ENCODE measurements at places on chromosomes 7 and 10. TPM values are rescaled to one million over a fixed set of nuclear protein-coding genes. Genes with fewer than 3 reads are reported as not detected.

MUC3A gene
- 0.67 TPM for polyA plus RNA-seq

NXPH1 gene
- polyA plus RNA-seq = not detected

TACR2 gene
- 0.40 TPM for polyA plus RNA-seq

VENTX gene
- polyA plus RNA-seq = 0.28 TPM

IDI2 gene
- not detected for polyA plus RNA-seq

EBLN1 gene
- not detected for polyA plus RNA-seq

VOPP1 gene
- 35.4 TPM for polyA plus RNA-seq

NUP205 gene
- polyA plus RNA-seq = 79.6 TPM

DNA sequence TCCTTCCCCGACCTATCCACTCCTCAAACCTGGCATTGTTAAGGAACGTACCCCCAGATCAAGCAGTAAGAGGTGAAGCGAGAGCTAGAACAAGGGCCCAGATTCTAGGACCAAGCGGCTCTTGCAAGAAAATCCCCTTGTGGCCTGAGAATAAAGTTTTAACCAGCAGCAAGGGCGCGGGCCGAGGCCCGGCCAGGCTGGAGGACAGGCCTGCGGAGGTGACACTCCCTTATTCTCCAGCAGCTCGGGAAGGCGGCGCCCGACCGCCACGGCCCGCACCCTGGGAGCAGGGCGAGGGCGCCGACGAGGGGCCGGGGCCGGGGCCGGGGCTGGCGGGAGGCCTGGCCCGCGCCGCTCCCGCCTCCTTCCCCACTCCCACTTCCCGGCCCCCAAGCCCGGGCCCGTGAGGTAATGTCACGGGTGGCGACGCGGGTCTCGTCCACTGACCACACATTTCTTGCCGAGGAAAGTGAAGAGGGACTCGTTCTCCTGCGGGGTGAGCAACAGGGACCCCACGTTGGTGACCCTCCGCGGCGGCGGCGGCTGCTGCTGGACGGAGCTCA, 551 bp downstream of the WASL start:
- peak; percentile 89 for DNase-seq

- DNase-seq = no peak
These were observed 8.5 kb downstream of the GPER1 start for GRCh38 chr7:1096156-1097119.

DNA sequence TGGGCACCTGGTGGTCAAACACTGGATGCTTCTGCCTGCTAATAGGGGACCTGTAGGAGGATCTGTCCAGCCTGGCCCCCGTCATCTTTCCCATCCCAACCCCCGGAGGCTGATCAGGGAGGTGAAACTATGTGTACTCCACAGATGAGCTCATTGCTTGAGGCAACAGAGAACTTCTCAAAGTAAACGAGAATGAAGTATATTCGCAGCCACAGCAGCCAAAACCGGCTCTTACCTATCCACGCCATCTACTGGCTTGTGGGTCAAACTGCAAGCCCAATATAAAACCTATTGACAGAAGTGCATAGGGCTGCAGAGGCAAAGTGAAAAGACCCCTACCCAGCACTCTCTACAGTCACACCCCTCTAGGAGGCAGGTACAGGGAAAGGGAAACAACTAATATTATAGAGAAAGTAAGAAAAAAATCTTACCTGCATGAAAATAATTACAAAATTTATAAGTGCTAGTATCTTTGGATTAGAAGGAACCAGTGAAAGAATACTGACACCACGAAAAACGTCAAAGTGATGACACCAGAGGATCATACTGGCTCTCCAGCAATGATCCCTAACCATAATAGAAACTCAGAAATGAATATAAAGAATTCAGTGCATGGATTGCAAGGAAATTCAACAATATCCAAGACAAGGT, 973.5 kb downstream of the ANKRD7 start:
- DNase-seq = no peak

DNA sequence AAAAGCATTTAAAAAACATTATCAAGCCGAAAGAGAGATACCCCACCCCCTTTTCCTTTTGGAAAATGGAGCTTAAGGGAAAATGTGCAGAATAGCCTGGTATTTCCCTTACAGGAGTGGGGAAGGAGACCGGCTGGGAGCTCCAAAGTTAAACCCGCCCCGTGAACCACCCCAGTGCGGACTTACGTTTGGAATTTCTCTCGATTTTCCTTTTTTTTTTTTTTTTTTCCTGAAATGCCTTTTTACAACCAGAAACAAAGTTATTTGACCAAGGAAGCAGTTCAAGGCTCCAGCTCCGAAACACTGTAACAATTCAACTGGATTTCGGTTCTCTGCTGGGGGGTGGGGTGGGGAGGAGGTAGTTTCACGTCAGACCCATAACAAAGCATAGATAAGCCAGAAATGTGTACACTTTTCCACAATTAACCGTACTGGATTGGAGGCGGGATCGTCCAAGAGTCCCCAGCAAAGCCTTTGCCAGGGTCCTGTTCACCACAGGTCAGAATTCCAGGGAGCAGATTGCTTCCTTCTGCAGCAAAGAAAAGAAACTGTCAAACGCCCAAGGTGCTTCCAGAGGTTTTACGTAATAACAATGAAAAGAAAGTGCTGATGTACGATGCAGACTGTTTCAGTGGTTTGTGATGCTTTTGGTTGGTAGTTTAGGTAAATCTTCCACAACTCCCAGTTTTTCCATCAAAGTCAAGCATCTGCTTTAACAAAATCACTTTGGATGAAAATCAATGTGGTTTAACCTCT, 6.7 kb downstream of the SKIDA1 start:
- no peak for DNase-seq

- no peak for DNase-seq
These were observed 81.7 kb downstream of the KMT2C start for GRCh38 chr7:152354061-152354460.

DNA sequence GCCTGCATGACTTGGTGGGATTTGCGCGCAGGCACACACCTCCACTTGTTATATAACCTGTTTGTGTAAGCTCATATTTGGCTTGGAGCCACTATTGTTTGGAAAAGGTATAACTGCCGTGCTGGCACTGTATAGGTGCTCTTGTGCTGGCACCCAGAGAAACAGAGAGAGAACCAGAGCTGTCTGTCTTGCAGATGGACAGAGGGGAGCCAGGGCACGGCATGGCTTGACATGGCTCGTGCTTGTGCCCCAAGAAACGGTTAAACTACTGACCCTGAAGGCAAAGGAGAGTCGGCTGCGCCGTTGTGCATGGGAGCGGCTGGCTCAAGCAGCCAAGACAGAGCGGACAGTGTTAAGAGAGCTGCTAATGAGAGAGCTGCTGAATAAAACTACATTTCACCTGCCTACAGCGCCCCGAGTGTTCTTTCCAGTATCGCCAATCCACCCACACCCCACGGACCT, 23.2 kb downstream of the RAPGEF5 start:
- DNase-seq = no peak

GRCh38 chr10:34933676-34934075, 118.6 kb upstream of the PARD3 start:
- no peak for DNase-seq

DNA sequence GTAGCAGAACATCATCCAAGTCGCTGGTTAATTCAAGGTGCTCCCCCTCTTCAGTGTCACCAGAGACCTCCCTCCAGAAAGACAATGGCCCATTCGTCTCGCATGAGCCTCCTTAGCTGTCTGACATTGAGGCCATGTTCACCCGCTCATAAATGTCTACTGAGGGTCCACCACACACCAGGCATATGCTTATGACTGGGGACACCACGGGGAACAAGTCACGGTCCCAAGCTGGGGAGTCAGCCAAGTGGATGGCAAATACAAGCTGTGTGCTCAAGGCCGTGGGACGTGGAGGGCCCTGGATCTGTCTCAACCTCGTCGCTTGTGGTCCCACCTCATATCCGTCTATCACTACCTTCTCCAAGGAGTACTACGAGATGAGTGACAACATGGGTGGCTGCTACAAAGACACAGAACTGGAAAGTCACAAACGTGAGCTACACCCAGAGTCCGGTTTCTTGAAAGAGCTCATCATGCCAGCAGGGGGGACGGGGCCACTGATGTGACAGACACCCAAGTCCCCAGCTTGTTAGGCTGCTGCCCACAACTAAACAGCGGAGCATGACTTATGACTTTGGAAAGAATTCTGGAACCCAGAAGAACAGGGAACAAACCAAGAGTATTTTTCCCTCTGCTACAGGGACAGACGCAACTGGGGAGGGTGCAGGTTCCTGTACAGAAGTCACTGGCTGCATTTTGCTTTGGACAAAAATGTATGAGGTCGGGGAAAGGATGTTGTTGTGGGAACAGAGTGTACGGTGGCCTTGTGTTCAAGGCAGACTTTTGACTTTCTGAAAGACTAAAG, 189.6 kb downstream of the COBL start:
- DNase-seq = no peak

GRCh38 chr10:48331436-48331835, 25.0 kb downstream of the MAPK8 start:
- DNase-seq = no peak

GRCh38 chr10:90834326-90834725, 23.5 kb downstream of the HTR7 start:
- DNase-seq = no peak

DNA sequence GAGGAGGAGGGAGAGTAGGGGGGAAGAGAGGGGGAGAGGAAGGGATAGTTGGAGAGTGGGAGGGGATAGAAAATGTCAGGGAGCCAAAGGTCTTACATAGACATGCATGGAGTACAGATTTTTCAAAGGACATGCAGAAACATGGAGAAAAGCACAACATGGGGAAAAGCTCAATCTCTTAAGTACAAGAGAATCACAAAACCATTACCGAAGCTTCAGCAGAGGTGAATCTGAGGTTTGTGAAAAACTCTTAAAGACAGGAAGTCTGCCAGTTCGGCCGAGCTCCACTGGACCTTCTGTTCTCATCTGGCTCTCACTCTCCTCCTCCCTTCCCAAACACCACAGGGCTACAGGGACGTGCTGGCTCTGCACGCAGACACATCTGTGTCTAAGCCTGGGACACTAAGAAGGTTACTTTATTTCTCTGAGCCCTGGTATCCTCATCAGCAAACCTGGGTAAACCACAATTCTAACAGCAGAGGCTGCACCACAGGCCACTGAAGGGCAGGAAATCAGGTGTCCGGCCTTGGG, 133.9 kb downstream of the COBL start:
- DNase-seq = peak; percentile 13

- no peak for DNase-seq
These were observed 117.6 kb upstream of the PDLIM1 start for GRCh38 chr10:95408148-95408960.

GRCh38 chr7:107463139-107464078, 6.4 kb upstream of the GPR22 start:
- peak; percentile 34 for DNase-seq

- DNase-seq = no peak
These were observed 1.2 kb downstream of the KLF6 start for GRCh38 chr10:3783682-3784432.

DNA sequence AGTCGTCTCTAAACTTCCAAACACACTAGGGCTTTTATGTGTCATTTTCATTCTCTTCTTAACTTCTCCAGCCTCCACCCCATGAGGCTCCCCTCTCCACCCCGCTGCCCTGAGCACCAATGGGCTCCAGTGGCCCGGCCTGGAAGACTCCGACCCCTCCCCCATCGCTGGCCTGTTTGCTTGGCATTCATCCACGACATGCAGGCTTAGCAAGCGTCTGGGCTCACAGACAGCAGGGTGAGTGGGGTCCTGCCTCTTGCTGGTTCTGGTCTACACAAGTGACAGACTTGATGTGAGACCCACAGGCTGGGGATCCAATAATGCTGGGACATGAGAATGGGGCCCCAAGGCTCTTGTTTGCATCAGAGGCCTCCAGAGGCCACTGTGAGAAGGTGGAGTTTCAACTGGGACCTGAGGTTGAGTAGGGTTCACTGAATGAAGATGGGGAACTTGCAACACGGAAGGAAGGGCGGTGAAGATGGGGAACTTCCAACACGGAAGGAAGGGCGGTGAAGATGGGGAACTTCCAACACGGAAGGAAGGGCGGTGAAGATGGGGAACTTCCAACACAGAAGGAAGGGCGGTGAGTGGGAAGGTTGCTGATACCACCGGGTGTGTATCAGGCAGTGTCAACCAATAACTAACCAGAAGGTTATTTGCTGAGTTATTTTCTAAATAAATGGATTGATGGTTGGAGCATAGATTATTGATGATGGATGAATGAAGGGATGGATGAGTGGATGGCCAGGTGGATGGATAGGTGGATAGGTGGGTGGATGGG, 14.0 kb downstream of the KNDC1 start:
- DNase-seq = no peak

- DNase-seq = no peak
These were observed 1.5 kb downstream of the ARHGAP21 start for GRCh38 chr10:24722131-24722675.

DNA sequence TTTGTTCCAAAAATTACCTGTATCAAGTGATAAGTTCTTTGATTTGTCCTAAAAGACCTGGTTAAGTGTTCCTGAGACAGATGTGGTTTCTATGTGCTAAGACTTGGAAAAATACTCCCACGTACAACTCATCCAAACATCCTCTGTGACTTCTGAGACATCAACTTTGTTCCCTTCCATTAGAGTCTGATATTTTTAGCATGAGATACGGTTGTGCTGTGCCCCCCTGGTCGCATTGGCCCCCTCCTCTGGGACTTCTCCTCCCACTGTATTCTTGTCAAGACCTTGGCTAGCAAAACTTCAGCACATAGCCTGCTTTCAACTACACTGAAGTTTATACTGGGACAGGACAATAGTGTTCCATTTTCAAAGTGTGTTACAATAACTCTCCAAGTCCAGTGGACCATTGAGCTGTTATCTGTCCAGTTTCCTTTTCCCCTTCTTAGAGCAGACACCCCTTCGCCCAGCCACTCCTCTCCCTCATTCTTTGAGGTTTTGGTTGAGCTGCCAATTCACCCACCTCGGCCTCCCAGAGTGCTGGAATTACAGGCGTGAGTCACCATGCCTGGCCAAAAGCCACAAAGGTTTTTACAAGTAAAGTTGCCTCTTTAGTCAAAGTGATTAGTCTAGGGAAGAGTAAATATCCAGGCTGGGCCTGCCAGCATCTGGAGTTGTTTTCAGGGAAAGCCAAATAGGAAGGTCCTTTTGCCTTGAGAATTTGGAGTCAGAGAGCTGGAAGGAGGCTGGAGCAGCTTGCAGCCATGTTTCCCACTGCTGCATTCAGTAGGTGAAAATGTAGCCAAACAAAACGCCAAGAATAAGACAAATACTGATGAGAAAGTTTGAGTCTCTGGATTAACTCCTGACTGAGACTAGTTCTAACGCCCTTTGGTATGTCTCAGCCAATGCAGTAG, 17.8 kb upstream of the PDLIM1 start:
- DNase-seq = peak; percentile 79

GRCh38 chr7:151539088-151539671, 19.5 kb upstream of the RHEB start:
- no peak for DNase-seq

DNA sequence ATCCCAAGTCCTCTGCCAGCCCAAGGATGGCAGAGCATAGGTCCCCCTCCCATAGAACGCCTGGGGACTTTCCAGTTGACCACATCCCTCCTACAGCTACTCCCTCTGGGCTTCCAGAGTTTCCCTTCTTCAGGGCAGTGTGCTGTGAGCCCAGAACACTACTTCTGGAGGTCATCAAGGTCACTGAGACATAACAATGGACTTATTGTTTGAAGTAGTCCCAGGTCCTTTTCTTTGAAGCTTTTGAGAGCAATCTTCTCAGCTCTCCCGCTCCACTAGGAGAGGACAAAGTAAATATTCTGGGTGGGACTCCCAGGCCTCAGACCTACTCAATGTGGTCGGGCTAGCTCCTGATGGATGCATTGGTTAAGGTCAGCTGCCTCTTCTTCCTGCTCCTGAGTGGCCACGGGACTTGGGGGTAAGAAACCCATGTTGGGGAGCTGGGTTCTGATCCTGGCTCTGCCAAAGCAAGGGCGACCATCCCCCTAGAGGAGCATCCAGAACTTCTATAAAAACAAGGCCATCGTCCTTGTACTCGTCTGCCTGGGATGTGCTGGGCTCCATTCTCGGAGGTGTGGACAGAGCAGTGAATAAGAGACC, 83.5 kb upstream of the DDC start:
- no peak for DNase-seq

GRCh38 chr10:128964100-128964403, 503.0 kb upstream of the MGMT start:
- no peak for DNase-seq

Data from left lung (tissue), 14 donors.